GM13977 (cell line): ENCODE measurements at places on chromosomes 1 and 21.

GRCh38 chr1:114482585-114482984, 28.4 kb downstream of the TRIM33 start:
- DNase-seq = peak; percentile 31

DNA sequence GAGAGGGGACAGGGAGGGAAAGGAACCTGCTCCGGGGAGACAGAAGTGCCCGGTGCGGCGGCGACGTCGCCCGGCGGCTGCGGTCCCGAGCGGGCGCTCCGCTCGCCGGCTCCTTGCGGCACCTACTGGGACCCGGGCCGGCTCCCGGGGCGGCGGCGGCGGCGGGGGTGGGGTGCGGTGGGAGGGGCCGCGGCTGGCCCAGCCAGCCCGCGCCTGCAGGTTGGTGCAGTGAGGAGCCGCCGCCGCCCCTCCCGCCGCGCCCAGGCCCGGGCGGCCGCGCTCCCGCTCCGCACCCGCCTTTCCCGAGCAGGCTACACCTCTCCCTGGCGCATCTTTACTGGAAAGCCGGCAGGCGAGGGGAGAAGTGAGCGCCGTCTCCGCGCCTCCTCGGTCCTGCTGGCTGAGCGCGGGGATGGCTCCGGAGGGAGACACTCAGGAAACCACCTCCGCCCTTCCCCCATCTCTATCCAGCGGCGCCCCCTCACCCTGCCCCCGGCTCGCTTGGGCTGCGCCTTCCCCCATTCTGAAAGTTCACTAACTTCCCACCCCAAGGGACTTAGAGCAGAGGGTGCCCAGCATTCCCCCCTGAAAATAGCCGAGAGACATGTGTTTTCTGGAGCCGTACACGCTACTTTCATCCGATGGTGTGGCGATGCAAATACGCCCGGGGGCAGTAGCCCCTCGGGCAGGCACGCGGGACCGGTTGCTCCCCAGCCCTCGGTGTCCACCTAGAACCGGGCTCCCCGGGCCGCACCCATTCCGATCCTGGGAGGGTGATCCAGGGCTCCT, at the start of gene PLD5:
PLD5 (minus strand) TSS at position 127 of the 789 bp plus-strand sequence.
- DNase-seq = no peak

- peak; percentile 85 for DNase-seq
Measured at GRCh38 chr1:159923203-159924024, 1.9 kb downstream of the TAGLN2 start.

DNA sequence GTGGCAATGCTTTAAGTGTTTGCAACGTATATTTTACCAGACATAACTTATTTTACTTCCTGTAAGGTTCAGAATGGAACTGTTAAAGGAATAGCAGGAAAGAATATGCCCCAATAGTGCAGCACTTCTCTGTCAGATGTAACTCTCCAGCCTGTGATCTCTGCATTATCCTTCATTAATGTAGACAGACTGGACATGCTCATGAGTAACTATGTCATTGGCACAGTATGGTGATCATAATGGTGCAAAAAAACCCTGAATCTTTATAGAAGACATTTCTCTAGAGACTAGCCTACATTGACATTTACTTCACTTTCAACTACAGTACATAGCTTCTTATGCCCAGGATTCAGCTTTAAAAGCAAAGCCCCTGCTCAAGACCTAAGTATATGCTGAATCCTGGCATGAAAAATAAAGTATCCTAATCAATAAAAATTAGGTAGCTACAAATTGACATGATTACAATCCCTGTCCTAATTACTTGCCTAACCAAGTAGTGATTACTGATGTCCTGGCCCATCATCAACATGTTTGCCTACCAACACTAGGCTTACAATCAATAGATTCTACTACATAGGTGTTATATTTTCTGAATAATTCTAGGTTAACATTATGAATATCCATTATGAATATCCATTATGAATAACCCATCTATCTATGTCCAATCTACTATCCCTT, 13.9 kb downstream of the COX20 start:
- no peak for DNase-seq

DNA sequence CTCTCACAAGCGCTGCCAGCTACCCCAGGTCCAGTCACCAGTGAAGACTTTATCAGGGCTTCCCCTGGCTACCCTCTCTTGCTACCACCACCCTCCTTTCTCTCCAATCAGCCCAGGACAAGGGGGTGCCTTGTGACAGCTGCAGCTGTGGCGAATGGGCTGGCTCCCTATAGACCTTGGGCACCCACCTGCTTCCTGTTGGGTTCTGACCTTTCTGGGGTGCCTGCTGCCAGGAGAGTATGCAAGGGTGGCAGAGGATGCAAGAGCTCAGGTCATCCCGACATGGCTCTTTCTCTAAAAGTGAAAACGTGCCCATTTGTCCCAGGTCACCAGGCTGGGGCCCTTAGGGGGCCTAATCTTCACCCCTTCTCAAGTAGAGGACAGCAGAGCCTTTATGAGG, 6.6 kb downstream of the KLHDC8A start:
- no peak for DNase-seq

DNA sequence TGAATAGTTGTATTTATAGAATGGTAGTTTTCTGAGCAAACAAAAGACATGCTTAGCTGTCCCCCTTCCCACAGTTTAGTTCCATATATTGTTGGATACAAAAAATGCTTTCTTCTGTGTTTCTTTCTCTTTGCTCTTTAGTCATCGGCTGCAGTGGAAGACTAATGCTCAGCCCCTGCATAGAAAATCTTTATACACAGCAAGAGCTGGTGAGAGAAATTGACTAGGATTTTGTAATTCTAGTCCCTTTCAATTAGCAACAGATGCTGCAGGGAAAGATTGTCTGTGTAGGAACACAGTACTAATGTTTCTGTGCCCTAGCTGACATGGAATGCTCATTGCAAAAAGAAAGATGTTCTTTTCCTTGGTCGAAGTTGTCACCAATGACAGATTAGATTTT, 200.9 kb downstream of the RPS6KC1 start:
- no peak for DNase-seq

DNA sequence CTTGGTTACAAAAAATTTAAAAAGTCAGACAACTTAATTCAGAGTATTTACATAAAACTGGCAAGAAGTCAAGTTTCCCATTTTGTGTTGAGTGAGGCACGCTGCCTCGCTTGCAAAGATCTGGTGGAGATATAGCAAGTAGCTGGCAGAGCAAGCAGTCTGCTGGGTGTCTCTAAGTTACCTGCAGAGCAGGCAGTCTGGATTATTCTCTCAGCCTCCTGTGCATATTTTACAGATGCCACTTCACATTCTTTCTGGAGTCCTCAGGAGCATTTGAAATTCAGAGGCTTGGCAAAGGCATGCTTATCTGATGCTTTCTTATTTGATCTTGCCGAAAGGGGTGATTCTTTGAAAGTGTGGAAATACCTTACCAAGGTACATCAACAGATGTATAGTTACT, 640.4 kb upstream of the ADGRL4 start:
- DNase-seq = no peak

GRCh38 chr1:149877211-149877946, 22.0 kb upstream of the BOLA1 start:
- DNase-seq = no peak

DNA sequence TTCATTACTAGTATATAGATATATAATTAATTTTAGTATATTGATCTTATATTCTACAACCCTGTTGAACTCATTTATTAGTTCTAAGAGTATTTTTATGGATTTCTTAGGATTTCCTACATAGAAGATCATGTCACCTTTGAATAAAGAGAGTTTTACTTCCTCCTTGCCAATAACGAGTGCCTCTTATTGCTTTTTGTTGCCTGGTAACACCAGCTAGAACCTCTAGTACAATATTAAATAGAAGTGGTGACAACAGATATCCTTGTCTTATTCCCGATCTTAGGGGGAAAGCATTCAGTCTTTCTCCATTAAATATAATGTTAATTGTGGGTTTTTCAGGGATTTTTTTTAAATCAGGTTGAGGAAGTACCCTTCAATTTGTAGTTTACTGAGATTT, 40.8 kb downstream of the WNT2B start:
- DNase-seq = no peak

DNA sequence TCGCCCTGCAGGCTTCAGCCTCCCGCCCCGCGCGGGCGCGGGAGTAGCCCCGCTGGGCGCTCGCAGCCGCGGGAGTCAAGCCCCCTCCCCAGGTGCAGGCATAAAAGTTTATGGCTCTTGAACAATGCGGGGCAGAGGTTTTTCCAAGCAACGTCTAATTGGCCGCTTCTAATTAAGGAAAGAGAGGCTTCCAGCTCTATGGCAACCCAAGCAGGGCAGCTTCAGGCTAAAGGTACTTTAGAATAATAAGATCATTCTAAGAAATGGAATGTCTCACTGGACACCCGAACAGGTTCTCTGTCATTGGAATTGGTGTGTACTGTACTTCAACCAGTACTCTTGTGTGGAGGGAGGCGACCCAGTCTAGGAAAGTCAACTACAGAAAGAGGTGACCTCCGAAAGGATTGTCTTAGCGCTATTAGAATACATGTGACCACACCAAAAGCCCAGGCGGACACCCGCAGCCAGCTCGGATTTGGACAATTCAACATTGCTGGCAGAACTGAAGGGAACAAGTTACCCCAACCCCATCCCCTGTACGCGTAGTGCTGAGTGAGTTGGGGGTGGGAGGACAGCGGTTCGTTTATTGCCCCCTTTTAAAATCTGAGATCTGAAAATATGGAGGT, 12.5 kb downstream of the NR5A2 start:
- DNase-seq = peak; percentile 54

- no peak for DNase-seq
Measured at GRCh38 chr1:166740668-166741276, 98.5 kb upstream of the POGK start.

GRCh38 chr1:66311092-66311491, 222.9 kb upstream of the SGIP1 start:
- DNase-seq = no peak

- peak; percentile 83 for DNase-seq
Measured at GRCh38 chr1:36369061-36369861, 16.5 kb downstream of the STK40 start.

DNA sequence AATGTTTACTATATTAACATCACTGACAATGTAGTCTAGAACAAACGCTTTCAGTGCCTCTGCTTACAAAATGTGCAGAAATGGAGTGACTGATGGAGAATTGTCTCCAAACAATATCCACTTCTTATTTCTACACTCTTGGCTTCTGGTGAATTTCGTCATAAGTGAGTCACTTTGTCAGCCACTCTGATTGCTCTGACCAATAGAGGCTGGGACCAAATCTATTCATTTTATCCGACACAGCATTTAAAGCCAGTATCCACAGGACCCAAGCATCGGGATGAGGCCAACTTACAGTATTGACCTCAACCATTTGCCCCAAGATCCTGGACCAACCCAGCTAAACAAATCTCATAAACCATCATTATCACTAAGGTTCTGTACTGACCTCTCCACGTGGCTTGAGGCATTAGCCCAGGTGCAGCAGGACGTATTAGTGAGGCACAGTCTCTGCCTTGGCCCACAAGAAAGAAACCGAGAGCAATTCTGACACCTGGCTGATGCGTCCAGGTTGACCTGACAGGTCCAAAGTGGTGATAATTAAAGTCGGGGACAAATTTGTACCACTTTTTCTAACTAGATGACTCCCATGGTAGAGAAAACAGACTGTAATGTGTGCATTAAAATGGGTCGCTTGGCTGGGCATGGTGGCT, 53.3 kb upstream of the ERO1B start:
- no peak for DNase-seq

DNA sequence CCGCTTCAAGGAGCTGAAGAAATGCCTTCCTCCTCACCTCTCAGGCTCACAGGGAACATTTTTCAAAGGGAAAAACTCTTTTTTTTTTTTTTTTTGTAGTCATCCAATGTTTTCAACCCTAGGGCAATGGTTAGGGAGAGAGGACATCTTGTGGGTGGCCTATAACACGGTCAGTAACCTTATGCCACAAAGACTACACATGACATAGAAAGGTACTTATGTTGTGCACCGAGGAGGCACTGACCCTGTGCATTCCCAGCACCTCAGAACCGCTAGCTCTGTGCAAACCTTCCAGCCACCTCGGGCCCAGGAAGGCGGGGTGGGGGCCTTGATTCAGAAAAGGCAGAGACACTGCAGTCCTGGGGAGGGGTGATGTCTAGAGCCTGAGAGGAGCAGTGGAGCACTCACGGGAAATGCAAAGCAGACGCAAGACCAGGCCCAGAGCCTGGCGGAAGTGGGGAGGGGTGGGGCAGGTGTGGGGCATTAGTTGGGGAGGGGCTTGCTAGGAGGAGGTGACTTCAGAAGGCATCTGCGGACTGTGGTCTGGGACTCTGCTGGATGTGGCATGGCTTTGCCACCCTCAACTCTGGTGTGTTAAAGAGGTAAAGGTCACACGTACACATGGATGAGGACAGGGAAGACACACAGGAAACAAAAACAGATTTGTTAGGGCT, 68.6 kb downstream of the MDM4 start:
- no peak for DNase-seq

DNA sequence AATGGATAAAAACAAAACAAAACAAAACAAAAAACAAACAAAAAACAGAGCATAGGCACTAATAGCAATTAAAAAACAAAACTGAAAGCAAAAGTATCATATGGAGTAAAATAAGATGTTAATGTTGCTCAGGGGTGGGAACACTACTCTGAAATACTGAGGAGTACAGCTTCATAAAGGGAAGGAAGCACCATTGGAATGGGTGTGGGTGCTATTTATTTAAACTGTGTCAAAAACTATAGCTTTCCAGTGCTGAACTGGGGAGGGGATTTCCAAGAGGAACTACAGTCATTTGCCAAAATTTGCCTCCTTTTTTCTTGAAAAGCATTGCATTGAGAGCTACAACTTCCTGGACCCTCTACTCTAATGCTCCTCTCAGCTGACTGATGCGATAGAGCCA, 40.0 kb downstream of the SPTA1 start:
- DNase-seq = no peak

GRCh38 chr1:75373542-75374159, 237.3 kb downstream of the SLC44A5 start:
- no peak for DNase-seq

DNA sequence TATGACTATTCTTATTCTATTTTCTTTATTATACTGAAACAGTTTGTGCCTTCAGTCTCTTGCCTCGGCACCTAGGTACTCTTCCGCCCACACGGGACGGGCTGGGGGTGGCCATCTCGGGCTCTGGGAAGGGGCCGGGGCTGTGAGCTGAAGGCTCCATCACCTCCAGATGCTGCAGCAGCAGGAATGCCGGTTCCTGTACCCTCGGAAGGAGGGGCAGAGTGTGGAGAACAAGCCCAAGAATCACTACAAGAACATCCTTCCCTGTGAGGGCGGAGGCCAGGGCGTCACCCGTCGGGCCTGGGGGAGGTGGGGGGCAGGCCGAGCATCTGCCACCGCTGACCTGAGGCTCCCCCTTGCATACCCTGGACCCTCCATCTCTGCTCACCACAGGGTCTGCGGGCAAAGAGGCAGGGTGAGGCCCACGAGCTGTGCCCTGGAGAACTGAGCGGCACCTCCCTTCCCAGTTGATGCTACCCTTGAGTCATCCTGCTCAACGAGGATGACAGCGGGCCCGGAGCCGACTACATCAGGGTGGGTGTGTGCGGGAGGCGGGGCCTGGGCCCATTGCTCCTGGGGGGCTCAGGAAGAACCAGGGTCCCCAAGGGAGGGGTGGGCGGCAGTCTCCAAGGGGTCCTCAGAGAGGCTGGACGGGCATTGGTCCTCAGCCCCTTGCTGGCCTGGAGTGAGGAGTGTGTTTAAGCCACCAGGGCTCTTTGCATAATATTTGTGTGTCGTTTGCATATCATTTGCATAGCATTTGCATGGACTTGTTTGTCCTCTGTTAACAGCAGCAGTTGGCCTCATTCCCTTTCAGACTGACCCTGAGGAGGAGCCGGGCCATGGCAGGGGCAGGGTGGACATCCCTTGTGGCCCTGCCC, 7.5 kb downstream of the RNF223 start:
- DNase-seq = no peak
